ENCODE measurements at places on chromosomes 7 and 10. TPM values are rescaled to one million over a fixed set of nuclear protein-coding genes. Genes with fewer than 3 reads are reported as not detected.

Gene H2BK1
- not detected for total RNA-seq

Gene CADPS2
- total RNA-seq: 48.0 TPM

Gene SVOPL
- total RNA-seq: not detected

- no peak for DNase-seq
These were observed 535.6 kb upstream of the GHITM start for GRCh38 chr10:83603708-83604107.

DNA sequence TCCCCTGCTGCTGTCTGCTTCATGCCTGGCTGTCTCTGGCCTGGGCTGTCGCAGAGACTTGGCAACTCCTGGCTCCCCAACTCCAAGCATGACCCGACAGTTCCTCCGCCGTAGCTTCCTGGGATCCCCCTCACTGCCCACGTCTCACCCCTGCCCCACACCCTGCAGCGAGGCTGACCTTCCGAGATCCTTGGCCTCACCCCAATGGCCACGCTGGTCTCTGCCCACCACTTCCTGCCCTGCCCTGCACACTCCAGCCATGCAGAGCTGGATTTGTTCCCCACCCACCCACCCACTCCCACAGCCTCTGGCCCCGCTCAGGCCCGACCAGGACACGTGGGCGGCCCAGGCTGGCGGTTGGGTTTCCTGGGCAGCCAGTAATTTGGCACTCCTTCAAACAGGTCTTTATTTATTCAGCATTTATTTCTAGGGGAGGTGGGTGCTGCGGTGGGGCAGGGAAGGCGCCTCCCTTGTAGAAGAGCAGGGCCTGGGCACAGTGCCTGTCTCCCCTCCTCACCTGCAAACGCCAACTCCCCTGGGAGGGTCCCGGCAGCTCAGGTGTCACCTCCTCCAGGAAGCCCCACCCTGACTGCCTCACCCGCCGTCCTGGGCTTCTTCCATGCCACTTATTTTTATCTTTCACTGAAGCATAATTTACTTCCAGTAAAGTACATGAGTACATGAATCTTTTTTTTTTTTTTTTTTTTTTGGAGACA lies 25.5 kb downstream of the GTF2IRD1 start:
- DNase-seq: no peak

GRCh38 chr10:96719200-96719599 lies 1.1 kb downstream of the PIK3AP1 start:
- DNase-seq: no peak

DNA sequence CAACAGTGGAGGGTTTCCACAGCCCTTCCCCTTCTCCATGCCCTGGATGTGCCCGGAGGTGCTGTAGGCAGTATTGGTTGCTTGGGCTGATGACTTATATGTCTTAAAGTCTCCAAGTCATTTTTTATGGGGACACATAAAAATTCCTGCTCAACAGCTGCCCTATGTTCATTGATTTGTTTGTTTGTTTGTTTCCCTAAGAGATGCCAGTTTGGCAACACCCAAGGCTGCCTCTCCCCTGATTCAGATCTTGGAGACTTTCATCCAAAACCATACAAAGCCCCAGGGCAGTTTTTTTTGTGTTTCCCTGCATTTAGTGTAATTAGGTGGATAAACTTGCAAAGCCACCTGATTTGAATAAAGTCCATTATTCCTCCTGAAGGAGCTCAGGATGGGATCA lies 115.3 kb downstream of the PLPP4 start:
- DNase-seq: no peak

GRCh38 chr10:72826346-72826745 lies 67.2 kb upstream of the OIT3 start:
- DNase-seq: no peak

GRCh38 chr10:65555192-65555591 lies 1370.6 kb upstream of the LRRTM3 start:
- DNase-seq: no peak
